ENCODE measurements at places on chromosomes 3 and 15.

GRCh38 chr3:135182364-135182998, 387.4 kb downstream of the EPHB1 start:
- DNase-seq: no peak

DNA sequence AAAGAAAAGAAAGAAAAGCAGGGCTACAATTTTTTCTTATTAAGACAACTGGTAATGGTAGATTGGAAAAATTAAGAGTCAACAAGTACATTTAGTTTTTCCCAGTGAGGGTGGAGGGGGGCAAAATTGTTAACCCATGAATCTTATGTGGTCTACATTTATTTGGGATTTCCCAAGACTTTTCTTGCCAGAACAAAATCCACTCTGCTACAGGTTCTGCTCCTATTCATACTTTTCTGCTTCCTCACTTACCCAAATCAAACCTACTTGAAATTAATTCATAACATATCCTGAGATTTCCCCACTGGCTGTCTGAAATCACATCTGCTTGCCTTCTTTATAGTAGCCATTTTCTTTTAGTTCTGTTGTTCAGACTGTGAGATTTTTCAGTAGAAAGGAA, 41.1 kb downstream of the VGLL3 start:
- peak; percentile 69 for DNase-seq

- DNase-seq: peak; percentile 87
Observed at GRCh38 chr3:37290551-37290950, 116.2 kb upstream of the LRRFIP2 start.

DNA sequence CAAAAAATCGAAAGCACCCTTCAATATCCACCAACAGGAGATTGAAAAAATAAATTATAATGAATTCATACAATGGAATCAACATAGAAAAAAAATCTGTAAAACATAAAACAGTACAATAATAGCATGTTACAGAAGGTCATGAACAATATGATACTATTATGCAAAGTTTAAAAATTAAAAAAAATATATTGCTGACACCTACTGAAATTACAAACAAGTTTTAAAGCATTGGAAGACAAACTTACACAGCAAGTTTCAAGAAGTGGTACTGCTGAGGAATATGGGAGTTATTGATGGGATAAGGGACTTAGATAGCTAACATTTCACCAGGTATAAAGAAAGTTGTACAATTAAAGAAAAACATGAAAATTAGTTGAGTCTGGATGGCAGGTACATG, 89.4 kb downstream of the EFL1 start:
- no peak for DNase-seq

DNA sequence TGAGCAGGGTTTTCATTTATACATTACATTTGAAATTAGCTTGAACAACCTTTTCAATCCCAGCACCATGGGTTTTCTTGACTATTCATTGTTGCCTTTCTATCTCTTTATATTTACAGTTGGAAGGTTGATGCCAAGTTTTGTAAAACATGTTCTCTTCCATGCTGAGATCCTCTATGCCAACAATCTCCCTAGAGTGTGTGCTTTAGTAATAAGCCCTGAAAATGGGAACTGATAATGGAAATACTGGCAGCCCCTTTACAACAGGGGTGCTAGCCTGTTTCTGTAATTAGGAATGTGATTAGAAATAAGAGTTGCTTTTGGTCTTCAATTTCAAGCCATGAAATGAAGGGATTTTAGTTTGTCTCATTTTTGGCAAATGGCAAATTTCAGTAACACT, 239.9 kb upstream of the NAALADL2 start:
- no peak for DNase-seq

- peak; percentile 63 for DNase-seq
Observed at GRCh38 chr3:190382082-190382481, 5.9 kb upstream of the CLDN16 start.

- DNase-seq: no peak
Observed at GRCh38 chr3:106420628-106421027, 551.8 kb upstream of the CBLB start.

DNA sequence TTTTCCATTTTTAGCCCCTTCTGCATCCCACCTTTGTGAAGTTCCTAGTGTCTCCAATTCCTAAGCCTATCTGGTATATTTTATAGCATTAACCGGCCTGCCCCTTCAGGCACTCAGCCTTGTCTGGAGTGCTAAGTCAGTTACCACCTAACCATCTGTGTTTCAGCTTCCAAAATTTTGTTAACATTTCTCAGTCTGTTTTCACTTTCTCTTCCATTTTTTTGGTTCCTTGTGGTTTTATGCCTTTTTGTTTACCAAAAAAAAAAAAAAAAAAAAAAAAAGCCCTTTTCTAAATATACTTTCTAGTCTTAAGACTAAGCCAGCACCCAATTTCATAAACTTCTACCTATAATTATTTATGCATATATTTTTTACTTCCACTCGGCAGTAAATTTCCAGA, 92.4 kb downstream of the CSNK1G1 start:
- no peak for DNase-seq

GRCh38 chr15:66580643-66581042, 14.8 kb upstream of the LCTL start:
- DNase-seq: peak; percentile 80

GRCh38 chr15:64574301-64575017, 114.1 kb downstream of the ZNF609 start:
- peak; percentile 71 for DNase-seq

- no peak for DNase-seq
Observed at GRCh38 chr3:186489507-186489906, 54.7 kb downstream of the CRYGS start.

GRCh38 chr3:106401666-106402490, 533.1 kb upstream of the CBLB start:
- peak; percentile 60 for DNase-seq

DNA sequence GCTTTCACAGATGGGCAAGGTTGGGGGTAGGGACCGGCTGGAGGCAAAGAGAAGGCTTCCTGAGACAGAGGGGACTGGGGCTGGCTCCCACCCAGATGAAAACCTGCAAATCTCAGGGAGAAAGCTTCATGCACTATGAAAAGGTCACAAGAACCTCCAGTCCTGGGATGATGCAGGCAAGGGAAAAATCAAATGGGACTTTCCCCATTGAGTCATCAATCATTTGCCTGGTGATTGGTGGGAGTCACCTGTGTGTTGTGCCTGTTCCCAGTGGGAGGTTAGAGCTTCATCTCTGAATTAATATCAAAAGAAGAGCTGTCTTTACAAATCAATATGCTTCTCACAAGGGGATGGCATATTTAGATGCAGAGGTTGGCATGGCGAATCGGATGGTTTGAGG, 49.9 kb downstream of the CACNA1D start:
- DNase-seq: no peak

DNA sequence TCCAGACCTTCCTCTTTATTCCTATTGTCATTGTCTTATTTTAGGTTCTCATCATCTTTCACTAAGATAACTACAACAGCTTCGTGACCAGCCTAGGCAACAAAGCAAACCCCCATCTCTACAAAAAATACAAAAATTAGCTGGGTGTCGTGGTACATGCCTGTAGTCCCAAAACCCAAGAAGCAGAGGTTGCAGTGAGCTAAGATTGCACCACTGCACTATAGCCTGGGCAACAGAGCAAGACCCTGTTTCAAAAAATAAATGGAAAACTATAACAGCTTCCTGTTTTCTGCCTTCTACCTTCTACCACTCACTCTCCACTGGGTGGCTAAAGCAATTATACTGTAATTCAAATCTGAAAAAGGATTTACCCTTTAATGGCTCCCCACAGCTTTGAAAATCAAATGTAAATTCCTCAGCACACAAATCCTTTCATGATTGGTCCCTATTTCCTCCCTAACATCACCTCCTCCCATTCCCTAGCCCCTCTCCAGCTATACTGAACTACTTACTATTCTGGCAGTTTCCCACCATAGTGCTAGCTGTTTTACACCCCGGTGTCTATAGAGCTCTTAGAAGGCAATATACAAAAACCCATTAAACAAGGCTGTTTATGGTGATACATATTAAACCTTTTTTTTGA, 33.4 kb downstream of the LRRFIP2 start:
- DNase-seq: no peak

DNA sequence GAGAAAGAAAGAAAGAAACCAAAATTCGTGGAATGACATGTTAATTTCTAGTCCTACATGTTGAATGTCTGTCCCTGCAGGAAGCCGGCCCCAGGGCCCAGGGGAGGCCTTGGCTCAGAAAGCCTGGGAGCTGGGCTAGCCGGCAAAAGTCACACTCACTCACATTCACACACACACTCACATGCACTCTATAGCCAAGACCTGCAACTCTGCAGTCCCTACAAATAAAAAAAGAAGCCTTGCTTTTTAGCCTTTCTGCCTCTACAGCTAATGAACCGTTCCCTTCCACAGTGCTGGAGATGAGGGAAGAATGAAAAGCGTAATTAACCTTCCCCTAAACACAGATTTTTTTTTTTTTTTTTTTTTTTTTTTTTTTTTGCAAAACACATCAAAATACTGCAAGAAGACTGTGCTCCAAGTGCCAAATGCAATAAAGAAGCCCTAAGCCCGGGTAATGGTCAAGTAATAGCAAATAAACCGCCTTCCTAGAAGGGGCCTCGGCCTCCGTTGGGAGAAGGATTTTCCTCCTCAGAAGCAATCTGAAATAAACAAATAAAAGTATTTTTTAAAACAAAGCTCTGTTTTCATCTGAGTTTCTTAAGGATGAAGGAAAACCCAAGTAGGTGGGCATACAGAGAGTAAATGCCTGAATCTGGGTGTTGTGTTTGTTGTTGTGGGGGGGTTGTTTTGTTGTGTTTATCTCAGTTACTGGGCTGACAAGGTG, 4.3 kb downstream of the MECOM start:
- DNase-seq: no peak

GRCh38 chr3:148757238-148758215, 59.8 kb downstream of the AGTR1 start:
- DNase-seq: peak; percentile 80

- DNase-seq: no peak
Observed at GRCh38 chr15:81334768-81335435, 11.0 kb upstream of the STARD5 start.

- no peak for DNase-seq
Observed at GRCh38 chr3:113560831-113561623, 28.7 kb downstream of the SIDT1 start.

DNA sequence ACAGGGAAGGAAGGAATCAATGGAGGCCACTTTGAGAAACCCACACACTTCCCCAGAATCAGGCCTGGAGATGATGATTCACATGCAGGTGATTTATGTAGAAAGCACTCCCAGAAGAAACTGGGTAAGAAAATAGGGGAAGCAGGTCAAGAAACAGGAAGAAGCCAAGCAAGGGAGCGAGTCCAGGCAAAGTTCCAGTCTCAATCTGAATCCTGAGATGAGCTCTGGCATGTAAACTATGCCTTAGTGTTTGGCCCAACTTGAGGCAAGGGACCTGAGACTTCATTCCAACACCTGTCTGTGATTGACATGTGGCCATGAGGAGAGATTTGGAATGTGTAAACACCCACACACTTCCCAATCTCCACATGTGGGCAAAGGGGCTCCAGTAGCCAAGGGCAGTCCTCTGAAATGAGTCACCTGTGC, 61.6 kb upstream of the CTNNB1 start:
- DNase-seq: no peak

DNA sequence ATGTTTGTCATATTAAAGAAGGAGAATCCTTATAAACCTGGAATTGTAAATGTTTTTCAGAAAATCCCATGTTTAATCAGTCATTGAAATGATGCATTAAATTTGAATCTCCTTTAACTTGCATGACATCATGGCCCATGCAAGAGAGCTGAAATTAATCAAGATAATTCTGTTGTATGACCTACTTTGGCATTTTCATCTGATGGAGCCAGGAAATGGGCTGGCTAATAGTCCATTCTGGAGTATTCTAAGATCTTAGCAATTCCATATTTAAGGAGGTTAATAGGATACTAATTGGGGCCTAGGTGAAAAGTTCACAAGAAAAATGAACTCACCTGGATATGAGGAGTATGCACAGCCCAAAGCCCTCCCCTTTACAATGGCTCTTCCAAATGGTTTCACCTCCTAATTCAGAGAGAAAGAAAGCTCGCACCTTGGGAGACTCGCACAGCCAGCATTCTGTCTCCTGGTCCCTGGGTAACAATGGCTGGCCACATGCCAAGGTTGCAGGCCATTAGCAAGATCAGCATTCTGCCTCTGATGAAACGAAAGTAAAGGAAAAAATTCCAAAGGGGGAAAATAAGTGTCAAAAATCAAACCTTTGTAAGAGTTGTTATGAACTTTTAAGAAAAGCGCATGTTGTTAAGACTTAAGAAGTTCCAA, 786.4 kb downstream of the MCTP2 start:
- no peak for DNase-seq

DNA sequence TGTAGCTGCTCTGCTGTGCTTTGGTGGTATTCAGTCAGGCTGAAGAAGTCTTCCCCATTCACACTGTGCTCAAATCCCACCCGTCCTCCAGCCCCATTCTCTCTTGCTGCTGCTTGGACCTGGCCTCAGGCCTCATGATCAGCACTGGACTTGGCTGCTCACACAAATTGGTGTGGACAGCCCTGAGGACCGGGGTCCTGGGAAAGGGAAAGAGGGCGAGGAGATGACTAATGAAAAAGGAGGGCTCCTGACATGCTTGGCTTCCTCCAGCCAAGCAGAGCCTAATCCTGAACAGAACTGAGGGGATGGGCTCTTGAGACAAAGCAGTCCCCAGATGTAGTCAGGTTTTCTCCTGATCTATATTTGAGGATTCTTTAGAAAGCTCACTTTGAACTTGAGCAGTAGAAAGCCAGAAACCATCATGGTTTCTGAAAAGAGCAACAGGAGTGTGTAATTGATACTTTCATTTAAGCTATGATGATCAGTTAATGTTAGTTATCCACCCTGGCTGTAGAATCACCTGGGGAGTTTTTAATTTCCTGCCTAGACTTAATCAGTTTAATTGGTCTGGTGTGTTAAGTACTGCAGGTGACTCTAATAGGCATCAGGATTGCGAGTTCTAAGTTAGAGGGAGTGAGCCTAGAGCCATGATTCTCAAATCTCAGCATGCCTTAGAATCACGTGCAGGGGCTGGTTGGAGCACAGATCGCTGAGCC, 79.4 kb upstream of the THBS1 start:
- DNase-seq: peak; percentile 31

DNA sequence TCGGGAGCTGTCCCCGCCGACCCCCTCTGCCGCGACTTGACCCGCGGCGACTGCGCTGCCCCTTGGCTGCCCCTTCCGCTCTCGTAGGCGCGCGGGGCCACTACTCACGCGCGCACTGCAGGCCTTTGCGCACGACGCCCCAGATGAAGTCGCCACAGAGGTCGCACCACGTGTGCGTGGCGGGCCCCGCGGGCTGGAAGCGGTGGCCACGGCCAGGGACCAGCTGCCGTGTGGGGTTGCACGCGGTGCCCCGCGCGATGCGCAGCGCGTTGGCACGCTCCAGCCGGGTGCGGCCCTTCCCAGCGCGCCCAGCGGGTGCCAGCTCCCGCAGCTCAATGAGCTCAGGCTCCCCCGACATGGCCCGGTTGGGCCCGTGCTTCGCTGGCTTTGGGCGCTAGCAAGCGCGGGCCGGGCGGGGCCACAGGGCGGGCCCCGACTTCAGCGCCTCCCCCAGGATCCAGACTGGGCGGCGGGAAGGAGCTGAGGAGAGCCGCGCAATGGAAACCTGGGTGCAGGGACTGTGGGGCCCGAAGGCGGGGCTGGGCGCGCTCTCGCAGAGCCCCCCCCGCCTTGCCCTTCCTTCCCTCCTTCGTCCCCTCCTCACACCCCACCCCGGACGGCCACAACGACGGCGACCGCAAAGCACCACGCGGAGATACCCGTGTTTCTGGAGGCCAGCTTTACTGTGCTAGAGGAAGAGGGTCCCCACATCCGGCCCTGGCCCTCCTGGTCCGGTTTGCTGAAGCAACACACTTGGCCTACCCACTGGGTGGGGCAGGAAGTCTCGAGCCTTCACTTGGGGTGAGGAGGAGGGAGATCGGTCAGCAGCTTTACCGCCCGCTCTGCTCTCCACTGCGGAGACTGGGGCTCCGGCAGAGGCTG, at the start of gene RASSF1:
Gene RASSF1, minus strand, starts transcription at position 389 of the 882 bp plus-strand sequence. Its CDS starts 31 bp downstream, at position 358.
- DNase-seq: peak; percentile 67

- no peak for DNase-seq
Observed at GRCh38 chr15:62279041-62279440, 114.0 kb upstream of the C2CD4B start.
